ENCODE measurements at places on chromosomes 4 and X. TPM values are rescaled to one million over a fixed set of nuclear protein-coding genes. Genes with fewer than 3 reads are reported as not detected.

- DNase-seq: no peak
Observed at GRCh38 chrX:108541286-108541685, 101.6 kb downstream of the COL4A5 start.

- peak; percentile 83 for DNase-seq
Observed at GRCh38 chr4:82753725-82754410, 44.7 kb downstream of the SCD5 start.

- DNase-seq: no peak
Observed at GRCh38 chr4:140968371-140968770, 164.9 kb downstream of the RNF150 start.

DNA sequence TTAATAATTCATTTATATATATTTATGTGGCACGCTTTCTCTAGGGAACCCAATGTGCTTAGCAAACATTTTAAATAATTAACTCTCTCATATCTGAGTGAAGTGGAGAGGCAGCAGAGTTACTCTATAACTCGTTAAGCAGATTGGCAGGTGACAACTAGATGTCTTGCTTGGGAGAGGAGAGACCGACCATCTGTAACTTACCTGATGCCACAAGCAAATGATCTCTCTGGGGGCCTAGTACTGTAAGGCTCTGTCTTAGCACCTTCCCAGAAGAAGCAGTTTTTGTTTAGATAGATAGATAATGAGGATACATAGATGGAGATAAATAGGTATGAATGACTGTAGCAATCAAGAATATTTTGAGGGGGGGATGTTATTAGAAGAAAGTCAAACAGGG, 11.9 kb upstream of the SEL1L3 start:
- DNase-seq: no peak

DNA sequence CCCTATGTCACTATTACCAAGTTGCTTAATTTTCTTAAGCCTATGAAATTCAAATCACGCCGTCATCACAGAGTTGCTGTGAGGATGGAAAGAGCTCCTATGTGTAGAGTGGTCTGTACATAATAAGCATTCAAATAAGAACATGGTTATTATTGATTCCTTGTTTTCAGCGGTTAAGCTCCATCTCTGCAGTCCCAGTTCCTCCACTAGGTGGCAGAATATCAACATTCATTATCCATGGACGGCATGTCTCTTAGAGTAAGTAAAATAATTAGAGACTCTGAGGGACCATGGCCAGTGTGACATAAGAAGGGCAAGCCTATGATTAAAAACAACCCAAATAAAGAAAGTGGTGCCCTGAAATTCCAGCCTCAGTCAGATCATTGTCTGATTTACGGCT, 132.5 kb upstream of the NHS start:
- DNase-seq: peak; percentile 44

PAGE2 gene
- total RNA-seq: not detected
